ENCODE measurements at places on chromosomes 4 and X.
A peak's percentile ranks its signal among the peaks of the same experiment; 100 is the strongest.

GRCh38 chr4:106796876-106797275, 239.2 kb downstream of the DKK2 start:
- no peak for DNase-seq
- no peak overlapping the region for H3K27ac ChIP-seq
- no peaks in the 10 kb centered on the region for H3K27me3 ChIP-seq
- H3K36me3 ChIP-seq: no peaks in the 10 kb centered on the region
- no peak overlapping the region for H3K4me3 ChIP-seq
- H3K4me1 ChIP-seq: peaks cover 22% of the 10 kb centered on the region

- H3K4me3 ChIP-seq: no peak overlapping the region
- DNase-seq: no peak
- H3K27me3 ChIP-seq: no peaks in the 10 kb centered on the region
- H3K36me3 ChIP-seq: no peaks in the 10 kb centered on the region
- no peak overlapping the region for H3K27ac ChIP-seq
Observed at GRCh38 chrX:54074826-54075225, 30.6 kb upstream of the PHF8 start.

- H3K4me3 ChIP-seq: no peak overlapping the region
- no peaks in the 10 kb centered on the region for H3K27me3 ChIP-seq
- H3K4me1 ChIP-seq: no peaks in the 10 kb centered on the region
- no peaks in the 10 kb centered on the region for H3K36me3 ChIP-seq
- no peak for DNase-seq
Observed at GRCh38 chr4:95821867-95822266, 18.0 kb upstream of the PDHA2 start.

DNA sequence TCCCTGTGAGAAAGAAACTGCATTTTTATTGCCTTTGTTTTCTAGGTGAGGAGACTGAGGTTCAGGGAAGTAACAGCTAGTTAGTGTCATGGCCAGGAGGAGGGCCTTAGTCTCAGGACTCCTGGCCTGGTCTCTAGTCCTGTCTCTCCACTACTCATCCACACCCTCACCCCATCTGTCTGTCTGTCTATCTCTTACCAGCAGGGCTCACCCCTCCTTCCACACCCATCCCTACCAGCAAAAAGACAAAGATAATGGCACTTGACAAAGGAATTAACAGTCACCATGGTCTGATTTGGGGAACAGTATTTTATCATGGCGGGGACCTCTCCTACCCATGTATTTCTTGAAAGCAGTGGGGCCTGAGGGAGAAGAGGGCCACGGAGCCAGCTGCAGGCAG, 125.8 kb downstream of the REPS2 start:
- no peak overlapping the region for H3K4me3 ChIP-seq
- DNase-seq: no peak
- H3K36me3 ChIP-seq: no peaks in the 10 kb centered on the region

GRCh38 chr4:115537387-115537786, 424.0 kb upstream of the NDST4 start:
- no peaks in the 10 kb centered on the region for H3K4me1 ChIP-seq
- H3K27me3 ChIP-seq: no peaks in the 10 kb centered on the region
- H3K36me3 ChIP-seq: no peaks in the 10 kb centered on the region

DNA sequence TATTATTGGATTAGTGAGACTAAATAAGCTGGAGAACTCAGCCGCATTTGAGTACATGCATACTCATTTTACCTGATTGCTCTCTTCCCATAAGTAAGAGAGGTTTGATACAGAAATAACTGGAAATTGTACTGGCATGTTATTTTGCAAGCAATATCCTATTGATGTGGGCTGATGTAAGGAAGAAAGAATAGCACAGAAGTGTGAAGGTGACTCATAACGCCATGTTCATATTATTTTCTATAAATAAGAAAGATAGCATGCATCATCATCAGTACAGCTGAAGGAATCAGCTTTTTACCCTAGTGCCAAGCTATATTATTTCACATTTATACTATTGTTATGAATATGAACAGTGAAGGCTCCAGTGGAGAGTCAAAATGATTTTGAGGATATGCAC, 138.3 kb upstream of the FAM47A start:
- H3K36me3 ChIP-seq: no peaks in the 10 kb centered on the region
- H3K4me1 ChIP-seq: no peaks in the 10 kb centered on the region
- H3K27me3 ChIP-seq: no peaks in the 10 kb centered on the region

- H3K27ac ChIP-seq: no peak overlapping the region
- H3K27me3 ChIP-seq: no peaks in the 10 kb centered on the region
- H3K36me3 ChIP-seq: no peaks in the 10 kb centered on the region
Observed at GRCh38 chr4:154529728-154530519, 20.3 kb downstream of the PLRG1 start.

- H3K4me1 ChIP-seq: no peaks in the 10 kb centered on the region
- H3K27ac ChIP-seq: no peak overlapping the region
- H3K27me3 ChIP-seq: no peaks in the 10 kb centered on the region
- no peak for DNase-seq
- H3K36me3 ChIP-seq: no peaks in the 10 kb centered on the region
Observed at GRCh38 chrX:39675162-39675553, 422.6 kb downstream of the BCOR start.

GRCh38 chrX:128975745-128976144, 547.5 kb downstream of the SMARCA1 start:
- no peaks in the 10 kb centered on the region for H3K4me1 ChIP-seq
- H3K36me3 ChIP-seq: no peaks in the 10 kb centered on the region
- no peak overlapping the region for H3K4me3 ChIP-seq

GRCh38 chr4:30855232-30855631, 135.1 kb downstream of the PCDH7 start:
- no peaks in the 10 kb centered on the region for H3K36me3 ChIP-seq
- DNase-seq: no peak
- H3K4me1 ChIP-seq: no peaks in the 10 kb centered on the region
- no peak overlapping the region for H3K27ac ChIP-seq

GRCh38 chr4:60865273-60865672, 334.9 kb upstream of the ADGRL3 start:
- H3K4me3 ChIP-seq: no peak overlapping the region
- no peaks in the 10 kb centered on the region for H3K27me3 ChIP-seq
- peak overlapping the region; percentile 7 for H3K27ac ChIP-seq
- no peaks in the 10 kb centered on the region for H3K36me3 ChIP-seq
- DNase-seq: no peak
- no peaks in the 10 kb centered on the region for H3K4me1 ChIP-seq

DNA sequence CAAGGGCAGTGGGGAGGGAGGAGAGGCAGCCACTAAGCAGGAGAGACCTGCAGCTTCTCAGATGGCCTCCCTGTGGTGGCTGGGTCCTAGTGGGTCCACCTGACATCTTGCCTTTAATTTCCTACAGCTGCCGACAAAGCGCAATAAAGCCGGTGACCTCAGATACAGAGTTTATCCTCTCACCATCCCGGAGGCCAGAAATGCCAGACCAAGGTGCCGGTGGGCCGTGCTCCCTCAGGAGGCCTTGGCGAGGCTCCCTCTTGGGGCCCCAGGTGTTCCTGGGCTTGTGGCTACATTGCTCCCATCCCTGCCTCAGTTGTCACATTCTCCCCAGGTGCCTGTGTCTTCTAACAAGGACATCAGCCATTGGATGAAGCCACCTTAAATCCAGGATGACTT, 103.0 kb downstream of the ADRA2C start:
- H3K27ac ChIP-seq: no peak overlapping the region
- no peaks in the 10 kb centered on the region for H3K4me1 ChIP-seq
- H3K36me3 ChIP-seq: no peaks in the 10 kb centered on the region
- no peaks in the 10 kb centered on the region for H3K27me3 ChIP-seq
- DNase-seq: no peak

- H3K36me3 ChIP-seq: no peaks in the 10 kb centered on the region
- DNase-seq: no peak
- H3K4me1 ChIP-seq: peaks cover 5% of the 10 kb centered on the region
- no peaks in the 10 kb centered on the region for H3K27me3 ChIP-seq
- no peak overlapping the region for H3K27ac ChIP-seq
Observed at GRCh38 chr4:77990456-77990855, 66.7 kb upstream of the FRAS1 start.

DNA sequence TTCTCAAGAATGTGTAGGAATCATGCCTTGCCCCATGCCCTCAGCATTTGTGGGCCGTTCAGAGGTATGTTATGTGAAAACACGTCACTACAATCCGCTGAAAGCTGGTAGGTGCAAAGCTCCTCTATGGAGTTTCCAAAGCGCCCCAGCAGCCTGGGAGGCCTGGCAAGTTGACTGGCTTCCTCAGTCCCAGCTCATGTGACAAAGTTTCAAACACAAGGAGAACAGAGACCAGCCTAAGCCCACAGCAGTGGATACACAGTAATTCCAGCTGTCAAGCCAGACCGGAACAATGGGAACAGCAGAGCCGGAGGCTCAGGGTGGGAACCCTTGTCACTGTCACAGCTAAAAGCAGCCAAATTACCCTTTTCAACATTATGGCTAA, 33.5 kb downstream of the NAT8L start:
- DNase-seq: no peak
- H3K36me3 ChIP-seq: no peaks in the 10 kb centered on the region
- H3K27ac ChIP-seq: no peak overlapping the region
- no peaks in the 10 kb centered on the region for H3K27me3 ChIP-seq
- no peaks in the 10 kb centered on the region for H3K4me1 ChIP-seq
- no peak overlapping the region for H3K4me3 ChIP-seq

DNA sequence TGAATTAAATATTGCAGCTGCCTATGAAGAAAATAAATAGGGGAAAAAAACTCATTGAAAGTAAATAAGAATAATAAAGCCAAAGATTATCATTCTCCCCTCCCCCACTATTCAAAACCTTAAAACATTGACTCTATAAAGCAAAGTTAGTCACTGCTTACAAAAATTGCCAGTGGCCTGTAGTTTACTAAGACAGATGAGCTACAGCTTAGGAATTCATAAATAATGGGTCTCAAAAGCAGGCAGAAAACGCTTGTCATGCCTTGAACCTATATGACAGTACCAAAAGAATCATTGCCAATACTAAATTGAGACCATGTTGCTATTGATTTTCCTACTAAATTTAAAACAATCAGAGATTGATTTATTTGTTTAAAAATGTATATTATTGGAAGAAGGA, 78.9 kb downstream of the SLC10A7 start:
- H3K36me3 ChIP-seq: no peaks in the 10 kb centered on the region
- no peak overlapping the region for H3K4me3 ChIP-seq
- no peak overlapping the region for H3K27ac ChIP-seq
- 0 out of 2 replicates have a peak, but pooled peaks cover 6% of the 10 kb centered on the region for H3K4me1 ChIP-seq

DNA sequence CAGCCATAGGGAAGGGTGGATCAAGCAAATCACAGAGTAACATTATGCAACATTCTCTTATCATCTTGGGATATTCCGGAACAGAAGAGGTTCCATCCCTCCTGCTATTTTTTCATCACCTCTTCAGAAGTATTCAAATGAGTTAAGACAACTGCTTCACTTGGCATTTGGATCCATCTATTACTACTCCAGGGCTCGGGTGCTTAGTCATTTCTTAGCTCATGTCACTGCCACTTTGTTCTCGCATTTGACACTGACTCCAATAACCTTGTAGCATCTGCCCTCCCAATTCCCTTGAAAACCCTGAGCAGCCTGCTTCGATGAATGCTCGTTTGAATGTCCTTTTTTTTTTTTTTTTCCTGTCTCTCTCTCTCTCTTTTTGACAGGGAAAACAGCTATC, 114.9 kb downstream of the PPARGC1A start:
- no peak overlapping the region for H3K4me3 ChIP-seq
- no peak overlapping the region for H3K27ac ChIP-seq
- DNase-seq: no peak
- no peaks in the 10 kb centered on the region for H3K4me1 ChIP-seq
- no peaks in the 10 kb centered on the region for H3K36me3 ChIP-seq
- no peaks in the 10 kb centered on the region for H3K27me3 ChIP-seq

DNA sequence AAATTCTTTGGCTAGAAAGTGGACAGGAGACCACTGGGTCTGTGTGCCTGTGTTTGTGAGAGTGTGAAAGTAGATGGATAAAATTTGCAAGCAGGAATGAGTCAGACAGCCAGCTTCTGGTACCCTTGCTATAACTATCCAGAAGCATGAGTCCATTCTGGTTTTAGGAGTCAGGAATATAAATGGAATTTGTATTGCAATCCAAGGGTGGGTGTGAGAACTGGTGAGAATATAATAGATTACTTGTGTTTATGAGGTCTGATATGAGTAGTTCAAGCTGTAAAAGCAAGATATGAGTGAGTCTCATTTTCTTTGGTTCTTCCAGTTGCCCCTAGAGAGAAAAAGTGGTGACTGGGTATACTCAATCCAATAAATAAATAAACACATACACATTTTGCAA, 212.7 kb upstream of the TAPT1 start:
- H3K4me3 ChIP-seq: no peak overlapping the region
- no peak for DNase-seq
- H3K27me3 ChIP-seq: no peaks in the 10 kb centered on the region
- H3K4me1 ChIP-seq: no peaks in the 10 kb centered on the region
- H3K27ac ChIP-seq: no peak overlapping the region

- H3K4me3 ChIP-seq: no peak overlapping the region
- H3K36me3 ChIP-seq: no peaks in the 10 kb centered on the region
- no peaks in the 10 kb centered on the region for H3K4me1 ChIP-seq
- no peaks in the 10 kb centered on the region for H3K27me3 ChIP-seq
- no peak overlapping the region for H3K27ac ChIP-seq
Observed at GRCh38 chrX:10726647-10727046, 106.3 kb upstream of the MID1 start.

- H3K4me1 ChIP-seq: no peaks in the 10 kb centered on the region
- no peak for DNase-seq
- no peak overlapping the region for H3K4me3 ChIP-seq
- no peaks in the 10 kb centered on the region for H3K36me3 ChIP-seq
- no peak overlapping the region for H3K27ac ChIP-seq
- H3K27me3 ChIP-seq: no peaks in the 10 kb centered on the region
Observed at GRCh38 chr4:87807402-87807801, 8.0 kb downstream of the IBSP start.
